ENCODE measurements at places on chromosomes 3 and 15.

GRCh38 chr3:32500880-32501782 lies 1.5 kb downstream of the CMTM6 start:
- no peak for DNase-seq

GRCh38 chr3:184336547-184337398 lies 627 bp upstream of the FAM131A start:
- DNase-seq, result no peak

DNA sequence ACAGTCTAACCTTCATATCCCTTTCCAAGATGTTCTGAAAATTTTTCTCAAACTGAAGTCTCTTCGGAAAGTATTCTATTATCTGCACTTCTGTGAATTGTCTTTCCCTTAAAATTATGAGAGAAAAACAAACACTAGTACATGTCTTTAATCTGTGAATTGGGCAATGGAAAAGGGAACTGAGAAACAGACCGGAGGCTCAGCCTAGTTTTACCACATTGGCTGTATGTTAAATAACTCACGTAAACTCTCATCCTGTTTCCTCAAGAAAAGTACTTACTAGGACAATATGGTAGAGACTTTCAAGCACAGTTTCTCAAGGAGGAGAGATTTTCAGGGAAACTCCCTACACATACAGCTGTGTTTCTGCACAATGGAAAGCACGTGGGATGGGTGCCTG lies 982.2 kb upstream of the SEMA6D start:
- no peak for DNase-seq

DNA sequence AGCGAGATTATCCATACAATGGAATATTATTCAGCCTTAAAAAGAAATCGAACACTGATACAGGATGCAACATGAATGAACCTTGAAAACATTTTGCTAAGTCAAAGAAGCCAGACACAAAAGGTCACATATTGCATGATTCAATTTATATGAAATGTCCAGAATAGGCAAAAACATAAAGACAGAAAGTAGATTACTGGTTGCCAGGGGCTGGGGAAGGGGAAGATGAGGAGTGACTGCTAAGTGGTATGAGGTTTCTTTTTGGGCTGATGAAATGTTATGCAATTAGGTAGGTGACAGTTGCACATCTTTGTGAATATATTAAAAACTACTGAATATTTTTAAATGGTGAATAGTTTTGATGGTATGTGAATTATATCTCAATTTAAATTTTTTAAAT lies 38.3 kb downstream of the LRRFIP2 start:
- no peak for DNase-seq

Data from activated gamma-delta T cell (primary cell).